Endothelial cell of umbilical vein (primary cell): ENCODE measurements at places on chromosomes 12 and 14.

GRCh38 chr12:13130981-13131380 is 27.5 kb upstream of the GSG1 start:
- no peak for DNase-seq

DNA sequence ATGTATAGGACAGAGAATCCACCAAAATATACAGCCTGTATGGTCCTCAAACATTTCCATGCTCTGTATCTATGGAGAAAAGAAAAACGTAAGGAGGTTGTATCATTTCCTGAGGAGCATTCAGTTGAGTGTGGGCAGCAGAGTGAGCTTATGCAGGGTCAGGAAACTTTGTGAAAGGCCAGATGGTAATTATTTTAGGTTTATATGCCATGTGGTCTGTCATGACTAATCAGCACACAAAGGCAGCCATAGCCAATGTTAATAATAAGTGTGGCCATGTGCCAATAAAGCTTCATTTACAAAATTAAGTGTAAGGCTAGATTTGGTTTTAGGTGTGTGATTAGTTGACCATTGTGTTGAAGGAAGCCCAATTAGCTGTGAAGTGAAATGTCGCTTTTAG is 33.2 kb upstream of the A2M start:
- peak; percentile 79 for DNase-seq

GRCh38 chr14:23570806-23571483 is 3.4 kb upstream of the AP1G2 start:
- DNase-seq = no peak

DNA sequence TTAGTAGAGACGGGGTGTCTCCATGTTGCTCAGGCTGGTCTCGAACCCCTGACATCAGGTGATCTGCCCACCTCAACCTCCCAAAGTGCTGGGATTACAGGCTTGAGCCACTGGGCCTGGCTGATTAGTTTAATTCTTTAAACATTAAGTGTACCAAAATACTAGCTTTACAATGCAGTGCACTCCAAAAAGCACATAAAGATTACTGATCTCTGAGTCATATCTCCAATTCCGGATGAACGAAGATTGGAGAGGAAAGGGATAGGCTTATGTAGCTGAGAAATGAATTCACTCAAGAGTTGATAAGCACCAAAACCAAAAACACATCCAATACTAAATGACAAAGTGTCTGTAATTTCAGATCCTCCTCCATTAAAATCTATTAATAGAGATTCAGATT is 15.1 kb downstream of the NAV3 start:
- DNase-seq = peak; percentile 85

GRCh38 chr12:124352839-124353238 is 57.9 kb downstream of the RFLNA start:
- peak; percentile 42 for DNase-seq

- DNase-seq = no peak
These were observed 34.9 kb downstream of the SH2B3 start for GRCh38 chr12:111440631-111441030.

GRCh38 chr12:20000229-20000849 is 368.0 kb upstream of the PDE3A start:
- DNase-seq = peak; percentile 68

- DNase-seq = no peak
These were observed 37.7 kb downstream of the GPR137C start for GRCh38 chr14:52590318-52590717.

GRCh38 chr14:100307766-100308426 is 1.7 kb upstream of the SLC25A29 start:
- DNase-seq = no peak

GRCh38 chr14:23175823-23176222 is 7.6 kb downstream of the SLC7A8 start:
- peak; percentile 86 for DNase-seq

GRCh38 chr14:23915559-23915958 is 38.0 kb upstream of the DHRS4 start:
- no peak for DNase-seq

DNA sequence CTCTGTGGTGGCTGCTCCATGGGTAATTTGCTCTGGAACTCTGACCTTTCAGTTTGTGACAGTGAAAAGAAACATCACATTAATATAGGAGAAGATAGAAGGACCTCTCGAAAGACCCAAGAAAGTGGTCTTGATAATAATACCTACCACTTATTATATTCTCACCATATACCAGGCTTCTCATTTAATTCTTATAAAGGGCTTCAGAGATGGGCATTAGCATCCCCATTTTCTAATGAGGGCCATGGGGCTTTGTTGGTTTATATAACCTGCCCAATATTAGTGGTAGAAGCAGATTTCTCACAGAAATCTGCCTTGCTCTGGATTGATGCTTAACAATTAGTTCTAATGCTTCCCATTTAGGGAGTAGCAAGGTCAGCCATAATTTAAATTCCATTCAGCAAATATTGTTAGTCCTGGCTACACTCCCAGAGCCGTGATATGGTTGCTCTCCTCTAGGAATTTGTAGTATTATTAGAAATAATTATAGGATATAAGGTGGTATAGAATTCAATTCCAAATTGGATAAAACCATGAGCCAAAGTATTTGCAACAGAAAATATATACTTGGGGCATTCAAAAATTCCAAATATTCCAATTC is 7.4 kb upstream of the AMIGO2 start:
- DNase-seq = peak; percentile 69

GRCh38 chr12:110001596-110001995 is 2.4 kb downstream of the ANKRD13A start:
- no peak for DNase-seq

- DNase-seq = no peak
These were observed 99.2 kb downstream of the BEGAIN start for GRCh38 chr14:100488057-100488456.

DNA sequence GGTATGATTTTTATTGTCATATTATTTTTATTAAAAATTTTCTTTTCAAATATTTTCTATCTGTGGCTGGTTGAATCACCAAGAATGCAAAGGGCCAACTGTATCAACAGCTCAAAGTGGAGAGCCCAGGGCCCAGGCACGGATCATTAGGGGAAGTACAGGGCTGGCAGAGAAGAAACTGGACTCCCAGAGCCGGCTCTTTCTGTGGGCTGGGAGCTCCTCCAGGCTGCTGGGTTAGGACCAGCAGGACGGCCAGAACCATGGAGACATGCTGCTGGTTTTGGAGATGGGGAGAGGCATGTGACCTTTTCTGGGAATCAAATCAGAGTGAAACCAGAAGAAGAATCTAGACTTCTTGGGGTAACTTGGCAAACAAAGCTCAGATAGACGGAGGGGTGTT is 220.5 kb downstream of the CACNA1C start:
- no peak for DNase-seq

DNA sequence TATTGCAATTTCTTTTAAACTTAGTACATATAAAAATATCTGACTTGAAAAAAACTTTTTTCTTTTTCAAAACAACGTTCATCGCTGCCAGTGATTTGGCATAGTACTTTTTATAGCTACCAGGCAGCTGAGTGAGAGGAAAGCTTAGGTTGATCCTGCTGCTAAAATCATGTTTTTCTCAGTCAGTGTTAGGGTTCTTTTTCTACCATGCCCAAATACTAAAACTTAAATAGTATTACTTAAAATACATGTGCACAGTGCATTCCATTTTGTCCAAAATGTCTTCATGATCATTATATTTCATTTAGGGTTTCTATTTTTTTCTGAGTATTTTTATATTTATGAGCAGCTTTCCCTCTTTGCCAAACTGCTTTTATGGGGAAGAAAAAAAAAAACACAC is 123.8 kb downstream of the PDZRN4 start:
- DNase-seq = no peak

DNA sequence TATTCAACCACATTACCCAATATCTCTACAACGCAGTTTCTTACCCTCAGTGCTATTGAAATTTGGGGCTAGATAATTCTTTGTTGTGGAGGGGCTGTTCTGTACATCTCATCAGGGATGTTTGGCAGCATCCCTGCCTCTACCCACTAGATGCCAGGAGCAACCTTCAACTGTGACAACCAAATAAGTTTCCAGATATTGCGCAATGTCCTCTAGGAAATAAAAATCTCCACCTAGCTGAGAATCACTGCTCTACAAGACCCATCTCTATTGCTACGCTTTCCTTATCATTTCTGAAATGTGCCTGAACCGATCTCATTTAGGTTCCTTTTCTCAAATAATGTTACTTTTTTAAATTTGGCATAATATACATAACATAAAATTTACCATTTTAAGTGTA is 155.2 kb upstream of the G2E3 start:
- DNase-seq = no peak

DNA sequence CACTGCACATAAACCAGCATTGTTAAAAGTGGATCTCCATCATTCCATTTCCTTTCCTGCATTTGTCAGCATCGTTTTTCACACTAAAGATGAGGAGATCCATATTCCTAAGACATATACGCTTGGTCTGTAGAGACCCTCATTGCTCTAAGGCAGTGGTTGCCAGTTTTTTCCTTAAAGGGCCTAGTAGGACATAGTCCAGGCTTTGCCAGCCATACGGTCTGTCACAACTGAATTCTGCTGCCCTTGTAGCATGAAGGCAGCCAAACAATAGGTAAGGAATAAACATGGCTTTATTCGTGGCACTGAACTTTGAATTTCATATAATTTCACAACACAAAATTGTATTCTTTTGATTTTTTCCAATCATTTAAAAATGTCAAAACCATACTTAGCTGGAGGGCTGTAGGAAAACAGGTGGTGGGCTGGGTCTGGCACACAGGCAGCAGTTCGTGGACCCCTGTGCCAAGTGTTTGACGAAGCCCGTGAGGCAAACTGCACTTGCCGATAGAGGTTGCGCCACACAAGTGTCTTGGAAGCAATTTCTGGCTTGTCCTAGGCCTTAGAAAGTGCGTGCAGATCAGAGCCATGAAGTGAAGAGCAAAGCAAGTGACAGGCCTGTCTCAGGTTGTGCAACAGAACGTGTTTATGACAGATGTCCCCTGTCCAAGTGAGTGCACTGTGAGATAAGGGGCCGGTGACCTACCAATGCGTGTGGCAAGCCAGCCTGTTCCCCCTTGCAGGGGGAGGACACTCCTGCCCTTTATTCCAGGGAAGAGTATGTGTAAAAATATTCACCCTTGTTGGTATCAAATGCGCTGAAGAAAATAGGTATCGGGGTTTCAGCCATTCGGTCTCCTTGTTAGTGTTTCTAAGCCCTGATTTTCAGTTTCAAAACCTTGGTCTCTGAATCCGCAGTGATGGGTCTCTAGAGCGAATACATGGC is 916 bp upstream of the CHPT1 start:
- DNase-seq = no peak

- DNase-seq = no peak
These were observed 515.4 kb downstream of the FUT8 start for GRCh38 chr14:65927931-65928356.

DNA sequence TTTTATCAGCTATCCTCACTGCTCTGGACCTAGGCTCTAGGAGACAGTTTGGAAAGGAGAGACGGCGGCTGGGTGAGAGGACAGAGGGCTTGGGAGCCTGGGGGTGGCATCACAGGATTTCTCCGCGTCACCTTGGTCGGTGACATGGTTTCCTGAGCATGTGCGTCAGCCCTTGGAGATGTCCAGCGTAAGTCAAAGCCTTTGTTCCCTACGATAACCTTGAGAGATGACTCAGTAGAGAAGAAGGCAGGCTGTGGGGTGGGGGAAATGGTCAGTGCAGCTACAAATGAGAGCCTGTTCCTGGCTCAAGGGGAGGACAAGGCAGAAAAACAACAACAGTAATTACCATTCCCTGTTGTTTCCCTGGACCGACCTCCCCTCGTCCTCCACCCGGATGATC is 90.2 kb upstream of the TBX3 start:
- DNase-seq = no peak

DNA sequence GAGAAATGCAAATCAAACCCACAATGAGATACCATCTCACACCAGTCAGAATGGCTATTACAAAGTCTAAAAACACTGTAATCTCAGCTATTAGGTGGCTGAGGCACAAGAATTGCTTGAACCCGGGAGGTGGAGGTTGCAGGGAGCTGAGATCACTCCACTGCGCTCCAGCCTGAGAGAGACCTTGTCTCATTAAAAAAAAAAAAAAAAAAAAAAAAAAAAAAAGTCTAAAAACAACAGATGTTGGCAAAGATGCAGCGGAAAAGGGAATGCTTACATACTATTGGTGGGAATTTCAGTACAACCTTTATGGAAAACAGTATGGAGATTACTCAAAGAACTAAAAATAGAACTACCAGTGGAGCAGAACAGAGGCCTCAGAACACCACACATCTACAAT is 19.0 kb upstream of the ATF7 start:
- no peak for DNase-seq

DNA sequence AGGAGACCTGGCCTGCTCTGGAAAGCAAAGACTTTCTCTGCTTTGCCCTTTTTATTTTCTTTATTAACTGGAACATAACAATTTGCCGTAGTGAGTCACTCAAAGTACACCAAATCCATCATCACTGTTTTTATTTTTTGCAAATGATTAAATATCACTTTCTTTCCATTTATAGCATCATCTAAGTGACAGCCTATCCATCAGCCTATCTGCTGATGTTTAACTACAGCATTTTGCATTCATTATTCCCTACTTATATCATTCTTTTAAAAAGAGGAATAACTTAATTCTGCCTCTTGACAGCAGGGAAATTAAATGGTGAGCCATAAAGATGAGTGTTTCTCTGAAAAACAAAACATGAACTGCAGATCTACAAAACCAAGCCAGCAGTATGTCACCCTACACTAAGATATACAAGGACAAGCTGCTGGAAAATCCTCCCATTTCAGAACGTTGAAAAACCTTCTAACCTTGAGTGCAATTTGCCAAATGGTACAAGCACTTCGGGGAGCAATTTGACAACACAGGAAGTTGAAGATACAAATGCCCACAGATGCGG is 821.3 kb upstream of the TMEM132C start:
- DNase-seq = no peak

DNA sequence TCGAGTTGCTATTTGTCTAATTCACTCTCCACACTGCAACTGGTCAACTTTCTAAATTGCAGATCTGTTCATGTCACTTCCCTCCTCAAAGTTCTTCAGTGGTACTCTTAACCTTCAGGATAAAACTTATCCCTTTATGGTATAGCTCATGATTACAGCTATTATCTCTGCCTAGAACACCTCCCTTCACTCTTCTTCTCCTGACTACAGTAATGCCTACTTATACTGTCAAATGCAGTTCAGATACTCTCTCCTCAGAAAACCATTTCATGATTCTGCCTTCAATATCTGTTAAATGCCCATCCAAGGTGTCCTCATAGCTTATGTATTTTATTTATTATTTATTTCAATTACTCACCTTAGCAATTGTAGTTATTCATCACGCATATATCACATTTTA is 85.5 kb downstream of the FAR2 start:
- no peak for DNase-seq

- DNase-seq = no peak
These were observed 238.2 kb upstream of the FLRT2 start for GRCh38 chr14:85291731-85292130.

GRCh38 chr12:7927470-7927869 is 8.5 kb downstream of the SLC2A3 start:
- DNase-seq = no peak

DNA sequence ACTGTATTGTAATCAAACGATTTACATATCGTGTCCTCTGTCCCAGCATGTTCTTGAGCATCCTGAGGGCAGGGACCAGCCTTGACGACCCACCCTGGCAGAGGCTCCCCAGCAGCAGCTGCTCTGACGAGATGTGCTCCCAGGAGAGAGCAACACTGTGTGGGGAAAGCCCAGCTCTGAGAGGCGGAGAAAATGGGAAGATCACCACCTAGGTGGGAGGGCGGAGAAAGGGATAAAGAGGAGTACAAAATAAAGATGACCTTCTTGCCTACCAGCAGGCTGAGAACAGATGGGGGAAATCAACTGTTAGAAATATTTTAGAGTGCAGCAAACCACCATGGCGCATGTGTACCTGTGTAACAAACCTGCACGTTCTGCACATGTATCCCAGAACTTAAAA is 71.5 kb upstream of the CAPRIN2 start:
- DNase-seq = no peak

GRCh38 chr14:81408595-81408994 is 8.5 kb upstream of the STON2 start:
- no peak for DNase-seq
